Fibroblast of skin of scalp (primary cell): ENCODE measurements at places on chromosomes 1 and 21.

- no peak for DNase-seq
Measured at GRCh38 chr21:36759348-36760083, 60.6 kb downstream of the SIM2 start.

GRCh38 chr21:44865561-44866280 is 7.8 kb downstream of the PTTG1IP start:
- DNase-seq: no peak

DNA sequence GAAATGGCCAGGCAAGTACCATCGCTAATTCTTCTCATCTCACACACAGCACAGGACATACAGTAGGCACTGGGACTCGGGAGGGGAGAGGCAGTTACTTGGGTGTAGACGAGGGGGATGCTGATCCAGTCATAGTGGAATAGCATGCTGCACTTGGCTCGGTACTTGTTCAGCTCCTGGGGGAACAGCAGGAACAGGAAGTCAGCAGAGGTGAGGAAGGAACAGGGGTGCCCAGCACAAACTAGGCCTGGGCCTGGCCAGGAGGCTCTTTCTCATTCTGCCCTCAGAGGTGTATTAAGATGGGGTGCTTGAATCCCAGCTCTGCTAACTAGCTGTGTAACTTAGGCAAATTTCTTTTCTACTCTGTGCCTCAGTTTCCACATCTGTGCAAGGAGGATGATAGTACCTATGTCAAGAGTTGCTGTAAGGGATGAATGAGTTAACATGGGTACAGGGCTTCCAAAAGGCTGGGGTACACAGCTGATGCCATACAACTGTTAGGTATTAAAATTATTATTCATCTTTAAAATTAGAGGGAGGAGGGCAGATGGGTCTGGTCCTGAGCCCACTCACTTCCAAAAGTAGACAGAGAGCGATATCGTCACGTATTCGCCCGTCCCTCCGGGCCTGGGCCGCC is 2.4 kb downstream of the BEST4 start:
- DNase-seq: no peak

DNA sequence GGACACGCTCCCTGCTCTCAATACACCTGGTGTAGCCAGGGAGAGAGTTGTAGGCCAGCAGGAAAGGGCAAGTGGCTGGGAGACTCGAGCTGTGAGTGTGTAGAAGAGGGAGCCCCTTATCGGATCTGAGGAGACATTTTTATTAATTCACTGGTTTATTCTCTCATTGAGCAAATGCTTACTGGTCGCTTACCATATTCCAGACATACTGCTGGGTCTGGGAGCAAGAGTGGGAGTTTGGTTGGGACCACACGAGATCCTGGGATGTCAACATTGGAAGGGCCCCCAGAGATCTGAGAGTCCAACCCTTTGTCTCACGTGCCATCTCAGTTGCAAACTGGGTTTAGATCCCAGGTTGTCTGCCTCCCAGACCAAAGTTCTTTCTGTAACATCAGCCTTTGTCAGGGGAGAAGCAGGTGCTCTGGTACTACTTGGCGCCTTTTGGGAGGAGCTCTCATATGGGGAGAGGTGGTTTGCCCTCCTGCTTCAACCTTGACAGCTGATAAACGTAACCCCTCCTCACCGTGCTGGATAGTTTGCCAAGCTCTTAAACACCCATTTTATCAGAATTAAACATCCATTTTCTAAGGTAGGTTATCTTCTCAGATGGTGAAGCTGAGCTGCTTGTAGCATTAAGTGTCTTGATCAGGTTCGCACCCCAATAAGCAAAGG is 742 bp downstream of the TMEM222 start:
- no peak for DNase-seq

- no peak for DNase-seq
Measured at GRCh38 chr1:23617084-23617521, 57.8 kb upstream of the ID3 start.

DNA sequence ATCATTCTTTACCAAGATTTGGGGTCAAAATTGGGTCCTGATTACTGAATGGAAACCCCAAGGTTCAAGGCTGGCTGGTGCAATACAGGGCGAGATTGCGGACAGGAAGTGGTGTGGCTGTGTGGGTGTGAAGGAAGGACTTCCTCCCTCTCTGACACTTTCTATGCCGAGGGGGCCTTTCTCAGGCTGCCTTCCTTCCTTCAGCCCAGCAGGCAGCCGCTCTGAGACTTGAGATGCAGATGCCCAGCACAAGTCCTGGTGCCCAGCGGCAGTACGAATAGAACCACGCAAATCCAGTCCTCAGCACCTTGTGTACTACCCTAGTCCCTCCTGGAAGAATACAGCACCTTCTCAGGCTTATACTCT is 16.3 kb downstream of the BATF3 start:
- DNase-seq: no peak

DNA sequence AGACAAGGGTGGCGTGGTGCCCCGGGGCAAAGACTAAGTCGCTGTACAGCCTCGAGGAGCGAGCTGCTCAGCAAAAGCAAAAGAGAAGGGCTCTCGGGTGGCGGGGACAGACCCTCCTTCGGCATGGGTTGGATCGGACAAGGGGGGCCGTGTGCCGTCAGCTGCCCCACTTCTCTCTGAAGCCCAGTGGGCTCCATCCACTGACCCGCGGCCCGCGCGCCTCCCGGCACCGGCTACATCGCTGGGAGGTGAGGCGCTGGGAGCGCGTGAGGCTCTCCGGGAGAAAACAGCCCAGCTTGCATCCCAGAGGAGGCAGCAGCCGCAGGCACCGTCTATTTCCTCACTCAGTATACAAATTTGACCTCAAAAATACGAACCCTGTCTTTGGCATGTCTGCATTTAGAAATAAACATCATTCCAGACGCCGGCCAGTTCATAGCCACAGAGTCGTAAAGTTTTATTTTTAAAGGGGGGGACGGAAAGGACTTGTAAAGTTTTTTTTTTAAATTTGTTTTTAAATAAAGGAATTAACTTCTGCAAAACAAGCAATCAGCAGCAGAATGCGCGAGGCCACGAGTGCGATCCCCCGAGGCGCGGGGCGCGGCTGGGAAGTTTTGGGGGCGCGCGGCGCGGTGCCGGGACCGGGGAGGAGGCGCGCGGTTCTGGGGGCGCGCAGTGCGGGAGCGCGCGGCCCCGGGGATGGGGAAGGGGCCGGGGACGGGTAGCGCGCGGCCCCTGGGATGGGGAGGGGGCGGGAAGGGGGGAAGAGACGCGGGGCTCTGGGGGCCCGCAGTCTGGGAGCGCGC is 689 bp upstream of the GPR137B start:
- peak; percentile 33 for DNase-seq

DNA sequence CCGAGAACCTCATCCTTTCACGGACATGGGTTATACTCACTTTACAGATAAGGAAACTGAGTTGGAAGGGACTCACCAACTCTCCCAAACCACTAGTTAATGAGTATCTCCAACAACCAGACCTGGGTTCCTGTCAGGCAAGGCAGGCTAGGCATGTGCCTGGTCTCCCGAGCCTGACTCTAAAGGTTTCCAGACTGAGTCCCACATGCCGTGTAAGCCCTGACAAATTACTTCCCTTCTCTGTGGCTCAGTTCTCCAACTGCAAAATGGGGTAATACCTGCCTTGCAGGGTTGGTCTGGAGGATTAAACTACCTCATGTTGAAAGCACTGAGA is 34.3 kb downstream of the SSBP3 start:
- DNase-seq: no peak

- DNase-seq: no peak
Measured at GRCh38 chr1:80915491-80915890, 885.2 kb upstream of the ADGRL2 start.

- DNase-seq: no peak
Measured at GRCh38 chr21:41396558-41397075, 29.4 kb upstream of the MX1 start.

GRCh38 chr1:51263147-51263877 is 27.2 kb downstream of the RNF11 start:
- no peak for DNase-seq

DNA sequence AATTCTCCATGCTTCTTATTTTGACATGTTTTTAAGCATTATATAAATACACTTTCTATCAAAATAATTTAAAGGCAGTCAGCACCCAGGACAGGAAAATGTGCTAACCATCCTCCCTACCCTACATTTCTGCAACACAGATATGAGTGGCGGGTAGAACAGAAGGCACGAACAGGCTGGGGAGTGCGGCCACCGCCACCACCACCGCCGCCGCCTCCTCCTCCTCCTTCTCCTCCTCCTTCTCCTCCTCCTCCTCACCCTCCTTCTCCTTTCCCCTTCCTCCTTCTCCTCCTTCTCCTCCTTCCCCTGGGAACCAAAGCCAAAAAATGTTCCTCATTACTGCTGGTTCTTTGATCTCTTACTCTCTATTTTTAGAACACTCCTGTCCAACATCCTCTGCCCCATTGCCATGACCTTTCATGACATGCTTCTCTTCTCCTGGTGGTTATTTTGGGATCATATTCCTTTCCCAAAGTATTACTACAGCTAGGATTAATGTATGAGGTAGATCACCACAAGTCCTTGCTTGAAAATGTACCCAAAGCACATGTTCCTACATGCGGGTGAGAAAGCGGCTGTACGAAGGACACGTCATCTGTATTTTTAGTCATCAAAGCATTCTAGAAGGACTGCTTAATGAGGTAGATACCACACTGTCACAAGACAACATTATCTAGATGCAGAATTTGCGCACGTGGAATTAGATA is 24.5 kb upstream of the CCN1 start:
- no peak for DNase-seq

GRCh38 chr1:160942926-160943325 is 11.7 kb downstream of the ITLN2 start:
- no peak for DNase-seq

DNA sequence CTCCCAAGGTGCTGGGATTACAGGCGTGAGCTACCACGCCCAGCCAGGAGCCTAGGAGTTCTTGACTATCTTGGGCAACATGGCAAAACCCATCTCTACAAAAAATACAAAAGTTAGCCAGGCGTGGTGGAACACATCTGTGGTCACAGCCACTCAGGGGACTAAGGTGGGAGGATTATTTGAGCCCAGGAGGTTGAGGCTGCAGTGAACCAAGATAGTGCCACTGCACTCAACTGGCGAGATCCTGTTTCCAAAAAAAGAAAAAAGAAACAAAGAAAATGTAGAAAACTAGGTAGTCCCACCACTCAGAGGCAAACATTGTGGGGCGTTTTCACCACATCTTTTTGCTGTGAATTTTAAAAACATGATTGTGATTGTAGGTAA is 141.3 kb downstream of the ZZZ3 start:
- no peak for DNase-seq

DNA sequence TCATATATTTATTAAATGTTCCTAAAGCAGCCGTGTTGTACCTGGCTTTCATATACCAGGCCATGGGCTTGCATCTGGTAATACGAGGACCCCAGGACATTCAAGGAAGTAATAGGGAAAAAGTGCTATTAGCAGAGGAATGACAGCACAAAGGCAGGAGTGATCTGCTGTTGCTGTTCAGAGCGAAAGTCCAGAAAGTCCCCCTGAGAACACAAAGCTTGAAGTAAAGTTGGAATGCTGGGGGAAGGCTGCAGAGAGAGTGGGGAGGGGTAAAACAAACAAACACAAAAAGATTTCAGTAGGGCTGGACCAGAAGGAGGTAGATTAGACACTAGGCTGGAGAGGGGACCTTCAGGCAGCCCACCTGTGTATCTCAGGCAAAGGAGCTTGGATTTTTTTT is 94.6 kb upstream of the C8B start:
- DNase-seq: no peak

GRCh38 chr1:227774051-227774731 is 39.0 kb downstream of the SNAP47 start:
- no peak for DNase-seq

DNA sequence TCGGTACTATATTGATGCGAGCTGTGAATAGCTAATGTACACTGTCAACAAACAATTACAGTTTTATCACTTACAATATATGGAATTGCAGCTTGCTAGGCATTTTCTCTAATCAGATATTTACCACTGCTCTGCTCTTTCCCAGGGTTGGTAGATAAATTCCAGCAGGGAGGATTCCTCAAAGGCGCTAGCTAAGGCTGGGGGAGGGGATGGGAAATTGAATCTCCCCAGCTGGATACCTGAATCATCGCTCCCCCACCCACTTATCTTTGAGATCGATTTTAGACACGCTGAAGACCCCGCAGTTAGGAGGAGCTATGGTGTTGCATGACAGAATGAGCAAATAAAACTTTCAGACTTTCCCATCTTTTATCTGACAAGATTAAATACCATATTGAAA is 127.2 kb downstream of the CSMD2 start:
- DNase-seq: no peak

- DNase-seq: peak; percentile 13
Measured at GRCh38 chr1:152003846-152004442, 10.3 kb upstream of the S100A10 start.

DNA sequence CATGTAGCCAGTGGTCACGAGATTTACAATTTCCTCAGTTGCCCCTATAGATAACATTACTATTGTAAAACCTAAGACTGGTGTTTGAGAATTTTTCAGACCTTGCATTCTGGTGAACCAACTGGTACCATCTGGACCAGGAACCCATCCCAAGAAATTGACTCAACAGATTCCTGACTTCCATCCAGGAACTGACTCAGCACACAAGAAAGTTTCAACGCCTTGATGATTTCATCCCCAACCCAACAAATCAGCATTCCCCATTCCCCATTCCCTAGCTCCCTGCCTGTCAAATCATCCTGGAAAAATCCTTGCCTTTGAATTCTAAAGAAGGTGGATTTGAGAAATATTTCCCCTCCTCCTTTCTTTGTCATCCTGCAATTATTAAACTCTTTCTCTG is 529.8 kb upstream of the PRMT6 start:
- peak; percentile 88 for DNase-seq

DNA sequence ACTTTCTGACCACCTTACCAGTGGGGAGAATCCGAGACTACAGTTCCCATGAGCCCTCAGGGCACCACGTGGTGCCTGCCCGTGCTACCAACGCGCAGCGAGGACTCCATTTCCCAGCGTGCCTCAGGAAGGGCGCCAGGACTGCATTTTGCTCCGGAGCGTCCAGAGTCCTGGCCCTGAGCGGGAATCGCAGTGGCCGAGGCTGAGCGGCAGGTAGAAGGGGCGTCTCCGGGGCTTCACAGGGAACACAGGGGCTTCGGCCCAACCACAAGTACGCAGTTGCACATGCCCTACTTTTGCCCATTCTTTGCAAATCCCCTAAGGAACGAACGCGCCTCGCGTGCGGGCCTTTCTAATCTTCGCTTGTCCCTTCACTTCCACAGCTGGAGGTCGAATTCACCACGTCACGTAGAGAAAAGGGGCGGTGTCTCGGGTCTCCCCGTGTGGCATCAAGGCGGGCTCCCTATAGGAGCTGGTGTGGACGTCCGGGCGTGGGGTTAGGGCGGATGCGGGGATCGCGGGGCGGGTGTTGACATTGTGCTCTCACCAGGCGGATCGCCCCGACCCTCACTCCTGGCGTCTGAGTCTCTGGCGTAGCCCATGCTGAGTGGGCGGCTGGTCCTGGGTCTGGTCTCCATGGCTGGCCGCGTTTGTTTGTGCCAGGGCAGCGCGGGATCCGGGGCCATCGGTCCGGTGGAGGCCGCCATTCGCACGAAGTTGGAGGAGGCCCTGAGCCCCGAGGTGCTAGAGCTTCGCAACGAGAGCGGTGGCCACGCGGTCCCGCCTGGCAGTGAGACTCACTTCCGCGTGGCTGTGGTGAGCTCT is at the start of gene BOLA1:
BOLA1 (plus strand) TSS at position 109 of the 825 bp plus-strand sequence; CDS start at position 601, 492 bp downstream.
- DNase-seq: peak; percentile 93
